ENCODE measurements at places on chromosomes 2 and 18. TPM values are rescaled to one million over a fixed set of nuclear protein-coding genes. Genes with fewer than 3 reads are reported as not detected.

GRCh38 chr2:36387258-36387916 lies 31.8 kb downstream of the CRIM1 start:
- no peak for DNase-seq

GRCh38 chr2:134590679-134591078 lies 128.1 kb downstream of the TMEM163 start:
- no peak for DNase-seq

- DNase-seq = no peak
Measured at GRCh38 chr18:57121542-57122112, 25.3 kb upstream of the BOD1L2 start.

GRCh38 chr2:135664623-135665068 lies 77.0 kb upstream of the UBXN4 start:
- no peak for DNase-seq

DNA sequence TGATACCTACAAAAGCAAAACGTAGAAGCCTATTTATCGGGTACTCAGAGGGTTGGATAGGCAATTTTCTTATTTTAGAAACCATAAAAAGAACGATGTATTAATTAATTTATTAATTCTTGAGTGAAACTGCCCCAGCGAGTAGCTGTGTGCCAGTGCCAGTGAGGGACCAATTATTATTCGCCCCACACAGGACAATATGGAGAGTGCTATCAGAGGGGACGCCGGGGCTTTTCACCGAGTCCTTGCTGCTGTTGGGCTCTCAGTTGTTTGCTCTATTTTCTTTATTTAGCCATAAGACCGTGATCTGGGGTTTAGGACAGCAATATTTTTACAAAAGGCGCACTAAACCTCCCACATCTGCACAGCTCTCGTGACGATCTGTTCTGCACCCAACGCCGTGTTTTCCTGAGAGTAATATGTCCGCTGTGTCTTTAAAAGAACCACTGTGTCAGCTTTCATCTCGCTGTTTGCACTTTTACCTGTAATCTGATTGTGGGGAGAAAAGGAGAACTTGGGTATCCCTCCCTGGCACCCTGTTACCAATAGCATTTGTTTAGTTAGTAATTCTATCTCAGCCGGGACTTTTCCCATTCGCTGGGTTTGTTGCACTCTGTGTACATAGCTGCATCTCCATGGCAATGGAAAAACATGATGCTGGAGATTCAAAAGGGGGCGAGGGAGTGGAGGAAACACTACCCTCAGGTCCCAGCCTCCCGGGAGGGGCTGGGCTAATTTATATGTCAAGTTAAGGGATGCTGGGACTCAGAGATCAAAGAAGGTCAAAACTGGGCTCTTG lies 30.1 kb upstream of the ZNF516 start:
- DNase-seq = peak; percentile 87

- no peak for DNase-seq
Measured at GRCh38 chr2:36348721-36349120, 6.9 kb upstream of the CRIM1 start.

DNA sequence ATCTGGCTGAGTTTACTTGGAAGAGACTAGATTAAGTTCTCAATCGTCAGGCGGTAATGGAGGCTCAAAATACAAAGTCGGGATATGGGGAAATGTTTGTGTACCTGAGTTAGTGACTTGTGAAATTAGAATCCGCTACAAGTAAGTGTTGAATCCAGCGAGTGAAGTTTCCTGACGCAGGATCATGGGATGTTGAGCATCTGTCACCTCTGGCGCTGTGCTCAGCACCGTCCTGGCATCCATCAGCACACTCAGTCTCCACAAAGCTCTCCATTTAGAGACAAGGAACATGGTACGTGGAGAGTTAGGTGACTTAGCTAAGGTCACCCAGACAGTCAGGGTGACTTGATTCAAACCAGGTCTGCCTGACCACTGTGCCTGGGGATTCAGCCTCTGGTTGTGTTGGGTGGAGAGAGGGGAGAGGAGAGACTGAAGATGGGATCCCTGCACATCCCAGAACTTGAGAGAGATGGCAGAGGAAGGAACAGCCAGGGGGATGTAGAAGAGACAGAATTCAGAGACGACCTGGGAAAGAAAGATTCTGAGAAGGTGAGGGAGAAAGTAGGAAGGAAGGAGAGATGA lies 251.2 kb downstream of the ACKR3 start:
- no peak for DNase-seq

DNA sequence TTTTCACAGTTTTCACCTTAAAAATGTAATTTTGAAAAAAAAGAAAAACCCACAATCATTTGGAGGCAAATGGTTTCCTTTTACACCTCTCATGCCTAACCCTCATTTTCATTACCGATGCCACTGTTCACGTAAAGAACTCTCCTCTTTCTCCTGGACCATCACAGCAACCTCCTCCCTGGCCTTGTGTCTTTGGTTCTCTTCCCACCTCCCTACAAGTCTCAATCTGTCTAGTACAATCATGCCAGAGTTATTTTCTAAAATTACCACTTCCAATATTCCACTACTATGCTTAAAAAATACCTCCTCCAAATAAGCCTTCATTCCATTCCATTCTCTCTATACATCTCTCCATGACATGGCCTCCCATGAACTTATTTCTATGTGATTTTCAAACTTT lies 77.9 kb upstream of the RIT2 start:
- no peak for DNase-seq

DNA sequence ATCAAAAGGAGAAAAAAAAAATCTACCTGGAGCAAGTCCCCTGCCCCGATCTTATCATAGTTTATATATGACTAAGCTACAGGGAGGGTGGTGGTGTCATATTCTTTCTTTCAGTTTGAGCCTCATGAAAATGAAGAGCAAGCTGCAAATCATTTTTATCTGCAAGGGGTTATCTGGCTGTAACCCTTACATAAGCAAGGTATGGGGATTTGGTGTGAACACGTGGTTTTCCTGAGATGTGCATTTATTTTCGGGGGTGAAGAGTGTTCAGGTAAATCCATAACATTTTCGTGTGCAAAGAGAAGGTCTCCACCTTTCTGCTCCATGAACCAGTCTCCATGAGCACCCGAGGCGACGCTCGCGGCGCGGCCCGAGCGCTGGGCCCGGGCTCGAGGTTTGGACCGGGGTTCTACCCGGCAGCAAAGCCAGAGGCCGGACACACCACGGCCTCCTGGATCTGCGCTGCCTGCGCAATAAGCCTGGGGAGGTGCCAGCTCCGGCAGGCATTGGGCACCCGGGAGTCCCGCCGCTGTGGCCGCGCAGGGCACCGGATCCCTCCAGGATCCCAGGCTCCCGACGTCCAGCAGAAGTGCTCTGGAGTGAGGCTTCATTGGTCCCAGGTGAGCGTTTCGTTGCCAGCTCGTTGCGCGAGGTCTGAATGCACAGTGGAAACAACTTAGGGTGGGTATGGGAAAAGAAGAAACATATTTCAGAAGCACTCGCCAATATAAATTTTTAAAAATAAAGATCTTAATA lies 36.1 kb upstream of the GPD2 start:
- DNase-seq = peak; percentile 71

GRCh38 chr18:23353459-23353858 lies 99.6 kb upstream of the RIOK3 start:
- no peak for DNase-seq

DNA sequence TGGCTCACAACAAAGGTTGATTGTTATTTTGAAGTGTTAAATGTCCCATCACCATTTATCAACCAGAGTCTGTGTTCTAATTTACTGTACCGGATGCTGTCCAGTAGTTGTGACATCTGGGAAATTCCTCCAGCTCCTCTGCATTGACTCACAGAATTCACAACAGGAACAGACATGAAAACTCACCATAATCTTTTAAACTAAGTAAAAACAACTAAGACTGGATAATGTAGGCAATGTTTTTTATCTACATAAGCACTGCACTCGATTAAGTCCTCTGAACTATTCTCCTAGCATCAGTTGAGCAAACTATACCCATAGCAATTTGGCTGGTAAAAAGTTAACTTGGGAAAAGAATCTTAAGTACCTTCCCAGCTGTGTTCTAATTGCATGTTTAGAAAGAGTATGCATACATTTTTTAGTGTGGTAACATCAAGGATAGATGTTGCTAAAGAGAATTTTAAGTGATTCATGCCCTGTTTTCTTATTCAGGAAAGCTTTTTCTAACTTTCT lies 42.9 kb upstream of the MYO1B start:
- DNase-seq = no peak

Gene PROKR1
- not detected for total RNA-seq

Gene CNDP1
- total RNA-seq = not detected

Gene TXNDC2
- total RNA-seq = 0.11 TPM

Gene ZNF521
- not detected for total RNA-seq

Gene OXER1
- total RNA-seq = not detected

Gene IL1RL1
- 0.55 TPM for total RNA-seq

Gene C1GALT1C1L
- total RNA-seq = 4.6 TPM

Gene MAP4K3
- 38.4 TPM for total RNA-seq

Gene ACVR2A
- total RNA-seq = 10.3 TPM

Gene IL18R1
- total RNA-seq = 3.4 TPM
